ENCODE measurements at places on chromosomes 4 and X.

DNA sequence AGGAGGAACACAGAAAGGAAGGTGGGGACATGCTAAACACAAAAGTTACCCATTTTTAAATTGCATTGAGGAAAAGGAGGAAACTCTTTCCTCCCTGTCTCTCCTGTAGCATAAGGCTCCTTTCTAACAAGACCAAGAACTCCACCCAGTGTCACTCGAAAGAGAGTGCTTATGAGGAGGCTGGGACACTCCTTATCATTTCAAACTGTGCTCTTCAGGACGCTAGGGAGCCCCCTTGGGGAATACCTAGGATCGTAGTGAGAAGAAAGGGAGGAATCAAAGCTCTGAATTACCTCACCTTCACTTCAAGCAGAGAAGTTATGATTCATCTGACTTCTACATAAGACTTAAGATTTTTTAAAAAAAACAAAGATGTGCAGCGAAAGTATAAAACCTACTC lies 65.5 kb downstream of the F9 start:
- no peak for DNase-seq

- DNase-seq, result no peak
Measured at GRCh38 chr4:41939016-41939626, 3.9 kb downstream of the TMEM33 start.

GRCh38 chr4:123381996-123382395 lies 14.6 kb upstream of the SPRY1 start:
- no peak for DNase-seq

- DNase-seq, result no peak
Measured at GRCh38 chr4:155999725-156000124, 46.1 kb upstream of the CTSO start.

- DNase-seq, result no peak
Measured at GRCh38 chr4:183801457-183802165, 103.5 kb upstream of the STOX2 start.

GRCh38 chr4:188399834-188400233 lies 260.6 kb downstream of the TRIML1 start:
- no peak for DNase-seq

DNA sequence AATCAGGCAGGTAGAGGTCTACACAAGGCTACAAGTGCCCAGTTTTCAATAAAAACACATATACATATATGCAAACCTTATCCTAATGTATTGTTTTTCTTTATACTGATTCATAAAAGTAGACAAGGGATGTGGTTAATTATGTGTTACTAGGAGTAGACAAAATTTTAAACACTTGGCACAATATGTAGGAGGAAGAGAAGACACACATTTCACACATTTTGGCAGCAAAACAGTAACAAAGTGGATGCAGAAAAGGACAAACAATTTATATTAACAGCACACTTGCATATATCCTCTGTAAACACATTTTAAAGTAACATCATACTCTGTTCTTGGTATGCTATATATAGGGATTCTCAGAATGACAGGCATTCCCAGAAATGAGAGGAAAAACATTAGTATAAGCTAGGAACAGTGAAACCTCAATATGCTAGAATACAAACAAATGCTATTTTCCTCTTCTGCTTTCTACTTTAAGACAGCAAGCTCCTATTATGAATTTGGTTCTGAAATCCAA lies 63.8 kb downstream of the GPRIN3 start:
- no peak for DNase-seq

GRCh38 chrX:12949927-12950656 lies 24.8 kb upstream of the TMSB4X start:
- peak; percentile 82 for DNase-seq

DNA sequence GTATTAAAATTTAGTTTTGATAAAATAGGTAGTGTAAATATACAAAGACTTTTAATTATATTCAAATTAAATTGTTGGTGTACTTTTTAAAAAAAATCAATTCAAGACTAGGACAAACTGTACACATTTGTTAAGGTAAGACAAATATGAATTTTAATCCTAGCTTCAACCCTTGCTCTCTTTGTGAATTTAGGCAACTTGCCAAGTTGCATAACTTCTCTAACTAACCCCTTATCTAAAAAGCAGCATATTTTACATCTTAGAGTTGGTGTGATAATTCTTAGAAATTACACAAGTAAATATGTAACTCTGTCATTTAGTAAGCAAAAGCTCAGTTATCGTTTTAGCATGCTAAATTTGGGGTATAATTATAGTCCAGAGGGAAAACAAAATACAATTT lies 78.1 kb upstream of the FSTL5 start:
- no peak for DNase-seq

- no peak for DNase-seq
Measured at GRCh38 chr4:82773057-82773456, 25.5 kb downstream of the SCD5 start.

DNA sequence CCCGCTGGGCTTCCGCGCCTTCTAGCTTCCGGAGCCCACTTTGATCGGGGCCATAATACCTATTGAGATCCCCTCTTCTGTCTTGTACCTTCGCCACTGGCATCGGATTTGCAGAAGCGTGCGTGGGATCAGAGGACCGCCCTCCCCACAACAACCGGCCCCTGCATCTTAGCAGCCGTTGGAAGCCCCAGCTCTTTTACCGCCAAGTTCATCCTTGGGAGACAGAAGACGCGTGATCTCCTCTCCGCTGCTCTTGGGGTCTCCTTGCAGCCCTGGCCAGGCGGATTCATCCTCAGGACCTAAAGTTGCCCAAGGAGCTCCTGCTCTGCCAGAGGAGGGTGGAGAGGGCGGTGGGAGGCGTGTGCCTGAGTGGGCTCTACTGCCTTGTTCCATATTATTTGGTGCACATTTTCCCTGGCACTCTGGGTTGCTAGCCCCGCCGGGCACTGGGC lies 1.6 kb downstream of the SLIT2 start:
- no peak for DNase-seq

- DNase-seq, result no peak
Measured at GRCh38 chr4:41611881-41612871, 74.2 kb downstream of the LIMCH1 start.

DNA sequence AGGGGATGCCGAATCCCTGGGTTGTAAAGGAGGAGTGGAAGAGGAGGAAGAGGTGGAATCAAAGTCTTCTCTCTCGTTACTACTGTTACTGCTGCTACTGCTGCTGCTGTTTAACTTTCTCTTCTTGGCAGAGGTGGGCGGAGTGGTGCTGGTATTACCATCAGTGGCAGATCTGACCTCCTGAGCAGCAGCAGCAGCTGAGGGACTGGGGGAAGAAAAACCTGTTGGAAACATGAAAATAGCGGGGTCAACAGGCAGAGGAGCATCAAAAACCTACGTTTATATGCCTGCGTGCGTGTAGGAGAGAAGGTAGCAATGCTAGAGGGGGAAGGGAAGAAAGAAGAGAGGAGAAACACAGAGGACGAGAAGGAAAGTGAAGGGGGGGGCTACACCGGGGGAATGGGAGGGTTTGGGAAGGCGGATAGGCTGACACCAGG lies 339 bp downstream of the CUL4B start:
- DNase-seq, result peak; percentile 31

GRCh38 chrX:135596495-135596894 lies 76.0 kb downstream of the INTS6L start:
- DNase-seq, result peak; percentile 57

- no peak for DNase-seq
Measured at GRCh38 chrX:94058728-94059382, 384.8 kb downstream of the FAM133A start.

DNA sequence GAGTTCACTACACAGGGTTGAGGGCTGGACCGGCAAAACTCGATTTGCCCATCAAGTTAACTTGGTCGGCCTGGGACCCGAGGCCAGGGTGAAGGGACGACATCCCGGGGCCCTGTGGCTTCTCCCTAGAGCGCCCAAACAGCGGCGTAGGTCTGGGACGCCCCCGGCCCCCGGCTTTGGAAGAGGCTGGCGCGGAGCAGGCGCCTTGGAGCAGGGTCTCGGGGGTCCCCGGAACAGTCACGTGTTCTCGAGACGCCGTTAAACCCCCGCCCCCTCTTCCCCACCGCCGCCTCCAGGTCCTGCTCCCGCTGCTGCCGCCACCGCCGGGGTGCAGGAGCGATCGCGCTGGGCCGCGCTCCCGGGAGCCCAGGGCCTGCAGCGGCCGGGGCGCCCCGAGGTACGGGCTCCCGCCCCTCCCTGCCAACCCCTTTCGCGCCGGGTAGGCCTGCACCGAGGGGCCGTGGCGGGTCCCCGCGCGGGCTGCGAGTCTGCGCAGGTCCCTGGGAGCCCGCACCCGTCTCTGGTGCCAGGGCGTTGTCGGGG lies at the start of gene NPY5R:
Gene NPY5R (plus strand): TSS at position 289 of the 543 bp plus-strand sequence. CDS start 6,382 bp downstream, outside the sequence.
- DNase-seq, result no peak

DNA sequence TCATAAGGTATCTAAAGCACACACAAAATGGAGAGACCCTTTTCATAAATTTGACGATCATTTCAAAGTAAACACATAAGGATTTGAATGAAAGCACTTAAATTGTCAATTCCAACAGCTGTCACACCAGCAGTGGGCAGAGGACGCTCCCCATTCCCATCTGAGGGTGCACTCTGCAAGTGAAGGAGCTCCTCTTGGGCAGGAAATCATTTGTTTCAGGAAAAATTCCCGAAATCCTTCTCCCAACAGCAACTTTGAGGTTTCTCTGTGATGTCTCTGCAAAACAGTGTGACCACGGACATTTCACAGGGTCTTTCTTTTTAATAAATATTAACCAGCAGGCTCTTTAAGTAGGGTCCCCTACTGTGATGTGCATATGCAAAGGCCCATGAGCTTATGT lies 111.0 kb downstream of the EPHA5 start:
- no peak for DNase-seq

DNA sequence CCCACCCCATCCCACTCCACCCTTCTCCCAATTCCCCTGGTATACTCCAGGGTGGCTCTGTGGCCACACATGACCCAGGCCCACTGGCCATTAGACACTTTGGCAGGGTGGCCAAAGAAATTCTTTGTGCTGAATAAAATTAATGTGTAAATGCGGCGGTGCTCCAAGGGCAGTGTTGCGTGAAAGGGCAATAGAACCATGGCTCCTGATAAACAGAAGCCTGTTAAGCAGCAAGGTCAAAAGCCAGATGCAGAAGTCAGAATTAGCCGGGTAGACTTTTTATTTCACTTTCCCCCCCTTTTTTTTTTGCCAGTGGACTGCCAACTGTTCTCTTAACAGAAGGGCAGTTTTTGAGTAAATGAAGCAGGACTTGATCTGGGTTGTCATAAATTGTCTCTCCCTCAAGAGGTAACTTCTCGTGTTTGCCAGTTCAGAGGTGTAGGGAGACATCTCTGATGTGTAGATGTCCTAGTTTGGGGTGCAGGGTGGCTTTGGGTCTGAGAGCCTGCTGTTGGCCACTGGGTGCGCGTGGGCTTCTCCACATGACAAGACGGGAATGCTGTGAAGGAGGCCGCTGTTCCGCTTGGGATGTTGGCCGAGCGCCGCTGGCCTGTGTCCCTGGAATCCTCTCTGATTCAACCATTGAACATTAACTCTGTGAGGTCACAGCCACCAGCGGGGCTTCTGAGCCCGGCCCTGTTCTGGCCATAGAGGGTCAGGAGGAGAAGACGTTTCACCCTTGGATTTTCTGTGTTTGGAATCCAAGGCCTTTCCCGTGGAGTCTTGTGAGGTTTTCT lies 139.5 kb downstream of the TBL1X start:
- DNase-seq, result no peak

DNA sequence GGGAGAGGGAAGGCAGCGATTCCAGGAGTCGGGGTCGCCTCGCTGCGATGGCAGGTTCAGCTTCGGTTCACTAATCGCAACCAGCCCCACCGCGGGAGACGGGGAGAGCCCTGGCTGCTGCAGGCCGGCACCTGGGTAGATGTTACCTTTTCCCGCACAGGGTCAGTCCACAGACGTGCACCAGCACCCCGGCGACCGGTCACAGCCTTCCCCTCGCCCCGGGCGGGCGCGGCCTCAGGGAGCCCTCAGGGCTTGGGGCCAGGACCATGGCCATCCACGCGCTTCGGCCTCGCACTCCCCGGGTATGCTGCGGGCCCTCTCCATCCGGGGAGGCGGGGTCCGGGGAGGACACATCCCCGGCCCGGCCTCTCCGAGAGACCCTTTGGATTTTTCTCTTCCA lies 26.1 kb upstream of the EXOC1L start:
- DNase-seq, result no peak

DNA sequence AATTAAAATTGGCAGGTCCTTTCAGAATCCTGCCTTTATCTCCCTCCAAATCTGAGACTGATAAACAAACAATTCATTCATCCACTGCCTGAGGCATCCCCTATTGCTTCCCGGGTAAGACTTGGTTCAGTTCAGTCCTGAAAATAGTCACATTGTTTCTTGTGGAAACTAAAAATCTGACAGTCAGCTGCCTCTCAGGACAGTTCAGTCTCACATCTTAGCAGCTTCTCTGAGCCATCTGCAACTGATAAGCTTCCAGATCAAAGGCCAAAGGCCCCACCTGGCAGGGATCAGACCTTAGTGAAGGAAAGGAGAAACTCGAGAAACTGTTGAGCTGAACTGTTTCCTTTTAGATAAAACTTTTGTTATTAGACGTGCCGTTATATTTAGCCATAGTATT lies 264.5 kb downstream of the IL15 start:
- DNase-seq, result no peak

All from stimulated activated CD4-positive, alpha-beta T cell treated with anti-CD3 and anti-CD28 coated beads, Interleukin-2, amount 100 ng/mL, for 24 hours (primary cell).